ENCODE measurements at places on chromosomes 1 and 21.

- DNase-seq = no peak
Observed at GRCh38 chr21:42037943-42038342, 27.8 kb upstream of the ZBTB21 start.

DNA sequence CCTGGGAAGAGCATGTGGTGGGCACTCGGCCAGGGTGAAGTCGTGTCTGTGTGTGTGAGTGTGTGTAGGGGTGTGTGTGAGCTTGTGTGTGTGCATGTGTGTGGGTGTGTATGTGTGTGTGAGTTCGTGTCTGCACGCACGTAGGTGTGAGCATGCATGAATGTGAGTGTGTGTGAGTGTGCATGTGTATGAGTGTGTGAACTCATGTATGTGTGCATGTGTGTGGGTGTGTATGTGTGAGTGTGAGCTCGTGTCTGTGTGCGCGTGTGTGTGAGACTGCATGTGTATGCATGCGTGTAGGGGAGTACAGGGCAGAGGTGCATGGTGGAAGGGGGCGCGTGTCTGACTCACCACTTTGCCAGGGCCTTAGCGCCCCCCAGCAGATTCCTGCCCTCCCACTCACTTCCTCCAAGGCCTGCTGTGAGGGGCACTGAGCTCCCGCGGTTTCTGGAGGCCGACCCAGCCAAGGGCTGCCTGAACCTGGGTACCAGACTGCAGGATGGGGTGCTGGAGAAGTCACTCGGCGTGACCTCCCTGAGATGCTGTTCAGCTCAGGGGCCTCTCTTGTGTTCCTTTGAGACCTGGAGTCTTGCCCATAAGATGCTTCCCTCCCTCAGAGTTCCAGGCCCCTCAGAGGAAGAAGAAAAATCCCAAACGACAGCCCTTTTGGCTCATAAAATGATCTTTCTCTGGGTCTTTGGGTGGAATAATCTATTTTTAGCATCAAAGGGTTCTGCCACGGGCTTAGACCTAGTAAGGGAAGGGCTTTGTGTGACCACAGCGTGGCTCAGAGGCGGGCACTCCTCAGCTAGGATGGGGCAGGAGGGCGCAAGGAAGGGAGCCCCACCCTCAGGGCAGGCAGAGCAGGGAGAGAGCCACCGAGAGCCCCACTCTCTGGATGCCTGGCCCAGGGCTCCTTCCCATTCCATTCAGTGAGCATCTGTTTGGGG, 41.1 kb upstream of the RUNX3 start:
- no peak for DNase-seq

- DNase-seq = no peak
Observed at GRCh38 chr1:234509457-234510328, 30.7 kb upstream of the TARBP1 start.

GRCh38 chr1:180909462-180909976, 3.2 kb upstream of the KIAA1614 start:
- DNase-seq = no peak

DNA sequence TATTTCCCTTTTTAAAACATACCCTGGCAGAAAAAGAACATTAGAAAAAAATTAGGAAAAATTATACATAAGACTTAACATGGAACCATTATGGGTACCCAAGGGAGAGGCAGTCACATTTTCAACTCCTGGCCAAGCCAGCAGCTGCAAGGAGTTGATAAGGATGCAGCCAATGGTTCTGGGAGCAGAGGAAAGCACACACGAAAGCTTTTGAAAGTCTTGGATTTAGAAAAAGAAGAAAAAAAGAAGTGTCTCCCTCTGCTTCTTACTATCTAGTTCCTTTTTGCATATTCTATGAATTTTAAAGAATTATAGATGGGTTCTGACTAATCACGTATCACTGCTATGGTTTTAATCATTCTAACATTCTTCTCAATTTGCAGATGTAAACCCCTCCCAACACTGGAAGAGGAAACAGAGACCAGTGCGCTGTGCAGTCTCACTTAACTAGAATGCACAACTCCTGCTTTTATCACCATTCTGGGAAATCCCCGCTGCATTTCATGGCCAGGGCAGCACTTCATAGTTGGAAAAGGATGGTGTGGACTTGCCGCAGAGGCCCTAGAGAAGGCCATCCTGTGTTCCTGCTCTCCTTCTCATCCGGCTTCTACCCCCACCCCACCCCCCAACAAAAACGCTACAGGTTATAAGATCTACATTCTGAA, 2.7 kb upstream of the CD58 start:
- DNase-seq = no peak

- DNase-seq = no peak
Observed at GRCh38 chr1:214476229-214476985, 75.0 kb downstream of the PTPN14 start.

GRCh38 chr21:35163411-35163810, 114.3 kb upstream of the RUNX1 start:
- no peak for DNase-seq

GRCh38 chr1:89760496-89760895, 60.3 kb upstream of the LRRC8D start:
- DNase-seq = no peak

GRCh38 chr1:21294266-21294989, 4.2 kb upstream of the ECE1 start:
- no peak for DNase-seq

- no peak for DNase-seq
Observed at GRCh38 chr1:65198096-65198495, 50.1 kb downstream of the AK4 start.

- DNase-seq = no peak
Observed at GRCh38 chr1:40633931-40634376, 31.5 kb downstream of the RIMS3 start.

DNA sequence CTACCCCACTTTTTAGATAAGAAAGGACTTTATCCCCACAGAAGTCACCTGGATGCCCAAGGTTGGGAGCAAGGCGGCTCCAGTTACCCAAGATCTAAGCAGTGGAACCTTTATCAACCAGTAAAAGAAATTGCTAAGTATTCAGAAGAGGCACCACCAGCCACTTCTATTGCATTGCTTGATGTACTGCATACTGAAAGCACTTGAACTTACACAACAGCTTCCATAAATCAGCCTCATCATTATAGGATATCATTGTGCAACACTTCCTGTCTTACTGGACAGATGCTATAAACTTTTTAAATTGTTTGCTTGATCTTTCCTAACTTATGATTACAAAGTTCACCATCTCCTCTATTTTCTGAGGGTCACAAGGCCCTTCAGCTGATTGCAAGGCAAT, 642.7 kb upstream of the CXADR start:
- no peak for DNase-seq

- no peak for DNase-seq
Observed at GRCh38 chr21:19998453-19998852, 999.8 kb upstream of the NCAM2 start.

- DNase-seq = no peak
Observed at GRCh38 chr1:150596976-150597375, 17.6 kb upstream of the MCL1 start.

DNA sequence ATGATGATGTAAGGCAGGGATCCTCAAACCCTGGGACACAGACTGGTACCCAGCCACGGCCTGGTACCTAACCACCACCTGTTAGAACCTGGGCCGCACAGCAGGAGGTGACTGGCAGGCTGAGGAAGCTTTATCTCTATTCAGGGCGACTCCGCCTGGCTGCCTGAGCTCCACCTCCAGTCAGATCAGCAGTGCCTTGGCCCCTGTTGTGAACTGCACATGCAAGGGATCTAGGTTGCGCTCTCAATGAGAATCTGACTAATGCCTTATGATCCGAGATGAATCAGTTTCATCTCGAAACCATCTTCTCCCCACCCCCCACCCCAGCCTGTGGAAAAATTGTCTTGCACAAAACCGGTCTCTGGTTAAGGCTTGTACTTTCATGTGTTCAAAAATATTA, 4.2 kb downstream of the RNPC3 start:
- DNase-seq = no peak

DNA sequence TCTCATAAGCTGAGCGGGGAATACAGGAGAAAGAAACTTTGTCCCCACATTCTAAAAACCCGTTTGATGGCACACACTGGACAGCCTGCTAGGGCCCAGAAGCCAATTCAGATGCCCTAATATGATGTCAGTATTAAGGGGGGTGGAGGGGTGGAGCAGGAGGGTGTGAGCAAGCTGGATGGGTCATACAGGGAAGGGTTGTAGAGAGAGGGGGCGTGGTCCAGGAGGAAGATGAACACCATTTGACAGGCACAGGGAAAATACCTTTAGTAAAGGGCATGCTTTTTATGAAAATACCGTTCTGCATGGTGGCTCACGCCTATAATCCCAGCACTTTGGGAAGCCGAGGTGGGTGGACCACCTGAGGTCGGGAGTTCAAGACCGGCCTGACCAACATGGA, 6.0 kb downstream of the TARS2 start:
- no peak for DNase-seq

DNA sequence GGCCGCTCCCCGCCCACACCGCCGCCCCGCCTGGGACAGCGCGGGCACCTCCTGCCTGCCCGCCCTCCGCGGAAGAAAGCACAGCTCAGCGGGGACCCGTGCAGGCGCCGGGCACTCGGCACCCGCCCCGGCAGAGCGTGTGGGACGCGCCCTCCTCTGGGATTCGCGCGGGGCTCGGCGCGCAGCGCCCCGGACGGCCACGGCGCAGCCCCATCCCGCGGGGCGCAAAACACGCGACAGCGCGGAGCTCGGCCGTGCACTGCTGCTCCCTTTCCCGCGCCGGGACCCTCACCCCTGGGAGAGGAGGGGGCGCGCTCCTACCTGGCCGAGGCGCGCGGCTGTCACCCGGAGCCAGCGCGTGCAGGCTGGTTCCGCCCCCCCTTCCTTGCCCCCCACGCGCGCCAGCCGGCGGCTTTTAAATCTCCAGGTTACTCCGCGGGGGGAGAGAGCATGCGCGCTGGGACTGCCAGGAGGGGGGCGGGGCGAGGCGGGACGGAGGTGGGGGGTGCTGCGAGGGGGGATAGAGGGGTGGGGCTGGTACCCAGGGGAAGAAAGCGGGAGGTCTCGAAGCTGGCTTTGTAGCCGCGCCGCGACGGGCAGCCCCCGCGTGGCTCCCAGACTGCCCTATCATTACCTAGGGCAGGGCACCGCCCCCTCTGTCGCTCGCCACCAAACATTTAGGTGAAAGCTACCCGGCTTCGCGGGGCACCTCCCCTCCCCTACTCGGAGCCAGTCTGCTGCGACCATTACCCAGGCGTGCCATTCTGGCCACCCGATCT, at the start of gene SLC45A3:
TSS of gene SLC45A3 (minus strand) at position 437 of the 779 bp plus-strand sequence. CDS start 15,853 bp downstream, outside the sequence.
- peak; percentile 49 for DNase-seq

DNA sequence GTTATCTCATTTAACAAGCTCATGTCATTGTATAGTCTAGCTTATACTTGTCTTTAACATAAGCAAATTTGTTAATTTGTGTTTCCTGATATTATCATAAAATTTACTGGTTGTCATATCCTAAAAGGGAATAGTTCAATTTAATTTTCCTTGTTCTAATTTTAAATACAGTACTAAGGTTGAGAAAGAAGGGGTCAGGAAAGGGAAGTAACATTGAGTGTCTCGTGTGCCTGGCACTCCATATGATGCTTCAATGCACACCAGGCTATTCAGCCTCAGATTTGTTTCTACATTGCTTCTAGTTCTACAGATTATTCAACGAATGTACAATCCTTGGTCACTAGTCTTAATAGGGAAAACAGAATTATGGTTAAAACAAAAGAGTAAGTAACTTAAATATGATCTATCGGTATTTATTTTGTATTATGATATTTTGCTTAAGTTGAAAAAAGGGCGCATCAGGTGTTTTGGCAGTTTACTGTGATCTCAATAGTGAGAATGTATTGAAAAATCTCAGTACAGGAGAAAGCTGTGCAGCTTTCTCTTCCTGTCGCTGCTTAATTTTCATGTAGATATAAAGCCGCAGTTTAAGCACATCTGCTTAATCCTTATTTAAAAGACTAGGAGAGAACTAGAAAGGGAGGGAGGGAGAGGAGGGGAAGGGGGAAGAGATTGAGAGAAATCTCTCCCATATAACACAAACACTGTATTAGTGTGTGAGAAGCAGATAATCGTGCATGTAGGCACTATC, 13.0 kb downstream of the PTPRC start:
- DNase-seq = no peak

DNA sequence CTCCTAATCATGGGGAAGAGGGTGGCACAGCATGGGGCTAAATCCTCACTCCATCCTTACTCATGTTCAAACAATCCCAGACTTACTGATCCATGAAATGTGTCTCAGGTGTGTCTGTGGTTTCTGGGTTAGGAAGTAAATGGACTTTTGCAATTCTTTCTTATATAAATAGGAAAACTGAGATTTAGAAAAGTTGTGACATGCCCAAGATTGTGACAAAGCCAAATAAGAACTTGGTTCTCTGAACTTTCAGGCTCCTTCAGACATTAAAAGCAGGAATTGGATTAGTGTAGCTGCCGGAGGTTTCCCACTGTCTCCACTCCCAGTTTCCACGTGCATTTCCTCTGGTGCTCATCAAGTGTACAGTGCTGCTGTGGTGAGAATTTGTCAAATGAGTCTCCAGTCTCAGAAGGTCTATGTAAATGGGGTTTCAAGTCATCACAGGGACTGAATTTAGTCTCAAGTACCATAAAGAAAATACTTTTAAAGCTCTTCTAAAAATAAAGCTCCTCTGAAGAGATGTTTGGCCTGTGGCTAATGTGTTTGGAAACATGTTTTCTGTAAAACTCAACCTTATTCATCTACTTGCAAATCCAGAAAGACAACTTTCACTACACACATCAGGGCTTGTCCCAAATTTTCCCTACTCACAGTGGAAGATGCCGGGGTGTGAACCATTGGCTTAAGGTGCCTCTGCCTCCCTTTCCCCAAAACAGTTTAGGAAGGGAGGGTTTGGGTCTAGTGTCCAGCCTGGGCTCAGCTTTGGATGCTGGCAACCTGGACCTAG, 115.2 kb downstream of the NGF start:
- no peak for DNase-seq

DNA sequence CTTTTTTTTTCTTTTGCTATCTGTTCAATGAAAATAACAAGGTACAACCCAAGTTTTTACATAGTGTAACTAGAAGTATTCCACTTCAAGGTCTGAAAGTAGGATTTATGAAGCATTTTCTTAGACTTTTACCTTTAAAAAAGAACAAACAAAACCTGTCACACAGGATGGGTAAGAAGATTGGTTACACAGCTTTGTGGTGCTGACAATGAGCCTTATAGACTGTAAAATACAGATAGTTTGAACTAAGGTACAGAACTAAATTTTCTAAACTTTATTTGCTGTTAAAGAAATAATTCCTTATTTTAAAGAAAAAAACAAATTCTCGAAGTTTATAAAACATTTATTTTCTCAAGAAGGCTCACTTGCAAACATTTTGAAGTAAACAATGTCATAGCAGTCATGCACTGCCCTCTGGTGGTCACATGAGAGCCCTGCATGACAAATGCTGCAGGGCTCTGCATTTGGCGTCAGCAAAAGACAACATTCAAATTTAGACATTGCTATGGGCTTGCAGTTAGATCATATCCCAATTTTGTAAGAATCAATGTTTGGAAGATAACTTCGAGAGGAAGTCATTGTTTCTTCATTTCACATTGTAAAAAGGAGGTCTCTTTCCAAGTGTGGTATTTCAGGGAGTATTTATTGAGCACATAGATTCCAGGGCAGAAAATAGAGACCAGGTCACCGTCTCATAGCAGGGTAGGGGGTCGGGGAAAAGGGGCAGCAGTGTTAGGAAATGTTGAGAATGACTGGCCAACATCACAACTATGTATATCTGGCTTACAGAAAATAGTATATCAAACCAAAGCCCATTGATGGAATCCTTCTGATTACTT, 115.3 kb upstream of the FMN2 start:
- DNase-seq = no peak

GRCh38 chr1:70459496-70460225, 48.6 kb downstream of the CTH start:
- DNase-seq = no peak
